ENCODE measurements at places on chromosomes 1 and 21. TPM values are rescaled to one million over a fixed set of nuclear protein-coding genes. Genes with fewer than 3 reads are reported as not detected.

- no peak for DNase-seq
Observed at GRCh38 chr1:209870151-209870831, 42.5 kb downstream of the UTP25 start.

- DNase-seq, result no peak
Observed at GRCh38 chr21:37805266-37805665, 111.0 kb downstream of the KCNJ6 start.

Gene PLA2G2F
- not detected for total RNA-seq

Gene EPHA8
- total RNA-seq, result not detected

Gene ZNF669
- 8.9 TPM for total RNA-seq

DNA sequence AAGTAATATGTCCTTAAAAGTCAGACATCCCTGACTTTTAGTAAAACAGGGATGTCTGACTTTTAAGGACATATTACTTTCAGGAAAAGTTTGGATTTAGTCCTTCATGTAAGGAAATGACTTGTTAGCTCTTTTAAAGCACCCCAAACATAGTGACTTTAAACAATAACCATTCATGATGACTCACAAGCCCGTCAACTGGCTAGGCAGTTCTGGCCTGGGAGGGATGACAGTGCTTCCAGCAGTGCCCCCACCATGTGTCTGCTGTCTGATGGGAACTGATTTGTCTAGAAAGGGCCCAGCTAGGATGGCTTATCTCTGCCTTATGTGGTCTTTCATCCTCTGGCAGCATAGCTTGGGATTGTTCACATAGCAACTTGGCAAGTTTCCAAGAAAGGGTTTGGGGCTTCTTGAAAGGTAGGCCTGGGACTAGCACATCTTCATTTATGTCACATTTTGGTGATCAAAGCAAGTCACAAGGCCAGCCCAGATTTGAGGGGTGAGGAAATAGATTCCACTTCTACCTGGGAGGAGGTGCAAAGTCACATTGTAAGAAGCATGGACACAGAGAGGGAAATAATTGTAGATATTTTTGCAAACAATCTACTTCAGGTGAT, 143.5 kb downstream of the C1orf94 start:
- no peak for DNase-seq

Gene FCRLB
- total RNA-seq, result 2.0 TPM

Gene ACTN2
- total RNA-seq, result 2.8 TPM

Gene ENTREP3
- 27.8 TPM for total RNA-seq

Gene TINAGL1
- total RNA-seq, result 154 TPM

- DNase-seq, result no peak
Observed at GRCh38 chr21:15826147-15826780, 96.5 kb downstream of the USP25 start.

Gene ETNK2
- total RNA-seq, result 3.6 TPM

Gene MYOG
- total RNA-seq, result not detected

Gene C1QC
- total RNA-seq, result 353 TPM
